ENCODE measurements at places on chromosomes 7 and 10. TPM values are rescaled to one million over a fixed set of nuclear protein-coding genes. Genes with fewer than 3 reads are reported as not detected.
A peak's percentile ranks its signal among the peaks of the same experiment; 100 is the strongest.

DNA sequence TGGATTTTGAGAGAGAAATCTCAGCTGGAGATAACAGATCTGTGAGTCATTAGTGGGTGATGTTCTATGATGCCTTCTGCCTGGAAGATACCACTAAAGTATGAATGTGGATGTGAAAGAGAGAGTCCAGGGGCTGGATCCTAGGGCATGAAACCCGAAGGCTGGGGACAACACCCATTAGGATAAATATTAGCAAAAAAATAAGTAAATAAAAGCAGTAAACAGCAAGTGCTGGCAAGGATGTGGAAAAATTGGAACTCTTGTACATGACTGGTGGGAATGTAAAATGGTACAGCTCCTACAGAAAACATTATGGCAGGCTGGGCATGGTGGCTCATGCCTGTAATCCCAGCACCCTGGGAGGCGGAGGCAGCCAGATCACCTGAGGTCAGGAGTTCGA, 16.6 kb upstream of the MGMT start:
- DNase-seq = no peak

GRCh38 chr10:110398419-110399105, 93.8 kb upstream of the SMNDC1 start:
- peak; percentile 90 for DNase-seq

DNA sequence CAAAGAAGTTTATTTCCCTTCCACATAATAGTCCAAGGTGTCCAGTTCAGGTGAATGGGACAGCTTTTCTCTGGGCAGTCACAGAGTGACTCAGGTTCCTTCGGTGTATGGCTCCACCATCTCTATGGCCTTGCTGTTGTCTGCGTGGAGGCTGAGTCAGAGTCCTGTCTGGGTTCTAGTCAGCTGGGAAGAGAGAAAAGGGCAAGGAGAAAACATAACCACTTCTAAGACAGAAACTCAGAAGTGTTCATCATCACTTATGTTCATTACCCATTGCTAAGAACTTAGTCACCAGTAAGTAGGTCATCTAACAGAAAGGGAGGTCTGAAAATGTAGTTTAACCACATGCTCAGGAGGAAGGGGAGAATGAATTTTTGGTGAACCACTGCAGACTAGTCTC, 32.4 kb upstream of the CCDC7 start:
- peak; percentile 73 for DNase-seq

LRRC18 gene
- 0.66 TPM for total RNA-seq

DNA sequence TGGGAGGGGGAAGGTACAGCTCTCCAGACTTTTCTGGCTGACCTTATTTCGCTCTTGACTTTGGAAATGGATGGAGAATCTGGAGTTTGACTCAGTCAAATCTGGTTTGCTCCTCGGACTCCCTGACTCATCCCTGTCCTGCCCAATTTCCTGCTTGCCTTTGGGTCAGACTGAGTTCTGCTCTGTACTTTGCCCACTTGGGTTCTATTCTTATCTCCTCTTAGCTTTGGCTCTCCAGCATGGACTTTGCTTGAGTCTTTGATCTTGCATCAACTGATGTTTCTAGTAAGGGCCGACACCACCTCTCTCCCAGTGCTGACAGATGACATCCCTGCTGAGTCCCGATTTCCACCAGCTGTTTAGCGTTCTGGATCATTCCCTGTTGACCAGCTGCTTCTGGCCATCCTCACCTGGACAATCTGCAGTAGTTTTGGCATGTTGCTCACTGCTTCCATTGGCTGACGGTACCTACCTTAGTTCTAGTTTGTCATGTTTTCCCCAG, 335.3 kb downstream of the SUGCT start:
- DNase-seq = peak; percentile 16

GPR146 gene
- total RNA-seq = 3.3 TPM

DNA sequence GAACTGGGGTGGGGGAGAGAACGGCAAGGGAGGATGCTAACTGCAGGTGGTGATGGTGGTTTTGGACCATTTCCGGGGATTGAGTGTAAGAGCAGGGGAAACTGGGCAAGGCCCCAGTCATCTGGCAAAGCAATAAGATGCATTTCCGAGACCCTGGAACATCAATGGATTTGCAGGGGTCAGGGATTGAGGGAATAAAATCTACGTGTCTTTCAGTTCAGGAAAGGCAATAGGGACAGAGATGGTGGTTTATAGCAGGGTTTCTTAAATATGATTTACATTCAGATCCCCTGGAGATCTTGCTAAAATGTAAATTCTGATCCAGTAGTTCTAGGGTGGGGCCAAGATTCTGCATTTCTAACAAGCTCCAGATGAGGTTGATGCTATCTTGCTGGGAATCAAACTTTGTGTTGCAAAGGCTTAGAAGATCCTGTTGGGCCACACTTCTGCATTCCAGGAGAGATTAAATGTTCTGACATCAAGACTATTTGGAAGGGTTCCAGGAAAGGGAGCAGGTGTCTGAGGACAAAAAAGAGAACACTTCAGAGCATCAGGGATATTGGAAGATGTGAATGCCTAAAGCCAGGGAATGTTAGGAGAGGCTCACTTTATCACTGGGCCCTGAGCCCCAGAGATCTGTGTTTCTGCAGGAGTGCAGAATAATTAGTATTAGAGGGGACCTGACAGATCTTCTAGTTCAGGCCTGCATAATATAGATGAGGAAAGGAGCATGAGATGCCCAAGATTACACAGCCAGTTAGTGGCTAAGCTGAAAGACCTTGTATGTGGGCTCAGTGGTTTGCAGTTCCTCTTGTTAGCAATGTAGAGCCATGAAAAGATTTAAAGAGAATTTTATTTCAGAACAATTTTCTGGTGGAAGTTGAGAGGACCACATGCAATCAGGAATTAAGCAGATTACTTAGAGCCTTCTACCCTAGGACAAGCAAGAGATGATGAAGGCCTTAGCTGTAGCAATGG, 32.4 kb downstream of the BLNK start:
- DNase-seq = no peak

SKIDA1 gene
- total RNA-seq = 0.51 TPM

DNA sequence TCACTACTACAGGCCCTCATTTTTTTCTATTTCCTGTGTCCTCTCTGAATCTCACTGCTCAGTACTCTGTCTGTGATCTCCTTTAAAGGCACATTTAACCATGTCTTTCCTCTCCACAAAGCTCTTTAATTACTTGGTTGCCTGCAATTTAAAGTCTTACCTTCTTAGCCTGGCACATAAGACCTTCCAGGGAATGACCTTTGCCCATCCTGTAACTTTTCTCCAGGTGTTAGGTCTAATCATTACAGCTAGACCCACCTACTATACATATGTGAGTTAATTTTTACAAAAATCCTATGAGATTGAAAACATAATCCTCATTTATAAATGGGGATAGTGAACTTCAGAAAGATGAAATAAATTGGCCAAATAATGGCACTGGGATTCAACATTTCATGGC, 244.1 kb upstream of the RHOBTB1 start:
- no peak for DNase-seq

DNA sequence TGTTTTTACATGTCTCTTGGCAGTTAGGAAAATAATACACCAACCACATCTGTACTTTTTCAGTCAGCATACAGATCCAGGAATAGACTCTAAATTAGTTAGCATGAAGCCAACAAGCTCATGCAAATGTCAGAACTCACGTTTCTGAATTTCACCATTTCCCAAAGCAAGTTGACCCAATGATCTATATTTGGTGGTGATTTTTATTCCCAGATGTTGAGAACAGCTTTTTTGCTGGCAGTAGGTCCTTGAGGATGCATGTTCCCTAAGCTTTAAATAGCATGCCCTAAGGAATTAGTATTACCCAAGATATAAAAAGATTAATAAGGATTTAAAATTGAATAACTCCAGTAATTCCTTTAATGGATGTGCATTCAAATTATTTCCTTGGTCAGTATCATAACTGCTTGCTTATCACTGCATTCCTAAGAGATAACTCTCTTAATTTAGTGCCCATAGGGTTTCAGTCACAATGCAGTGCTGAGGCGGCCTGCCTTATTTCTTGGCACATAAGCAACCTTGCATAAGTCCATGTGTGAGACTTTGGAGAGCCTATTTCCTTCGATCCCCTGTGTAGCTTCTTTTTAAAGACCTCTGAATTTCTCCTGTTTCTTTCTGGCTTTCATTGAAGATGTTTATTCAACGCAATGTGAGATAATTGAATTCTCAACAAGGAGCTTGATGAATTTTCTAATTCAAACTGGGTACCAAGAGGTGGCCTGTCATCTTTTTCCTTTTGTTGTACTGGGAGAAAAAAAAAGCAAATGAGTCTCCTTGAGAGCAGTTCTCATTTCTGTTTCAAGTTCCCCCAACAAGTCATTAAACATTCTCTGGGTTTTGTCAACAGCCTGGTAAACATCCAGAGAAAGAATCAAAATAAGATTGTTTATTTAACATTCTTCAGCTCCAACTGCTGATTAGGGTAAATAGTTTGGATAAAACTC, 135.3 kb upstream of the MEOX2 start:
- DNase-seq = no peak

- DNase-seq = no peak
These were observed 51.4 kb upstream of the EZH2 start for GRCh38 chr7:148935451-148935850.

DNA sequence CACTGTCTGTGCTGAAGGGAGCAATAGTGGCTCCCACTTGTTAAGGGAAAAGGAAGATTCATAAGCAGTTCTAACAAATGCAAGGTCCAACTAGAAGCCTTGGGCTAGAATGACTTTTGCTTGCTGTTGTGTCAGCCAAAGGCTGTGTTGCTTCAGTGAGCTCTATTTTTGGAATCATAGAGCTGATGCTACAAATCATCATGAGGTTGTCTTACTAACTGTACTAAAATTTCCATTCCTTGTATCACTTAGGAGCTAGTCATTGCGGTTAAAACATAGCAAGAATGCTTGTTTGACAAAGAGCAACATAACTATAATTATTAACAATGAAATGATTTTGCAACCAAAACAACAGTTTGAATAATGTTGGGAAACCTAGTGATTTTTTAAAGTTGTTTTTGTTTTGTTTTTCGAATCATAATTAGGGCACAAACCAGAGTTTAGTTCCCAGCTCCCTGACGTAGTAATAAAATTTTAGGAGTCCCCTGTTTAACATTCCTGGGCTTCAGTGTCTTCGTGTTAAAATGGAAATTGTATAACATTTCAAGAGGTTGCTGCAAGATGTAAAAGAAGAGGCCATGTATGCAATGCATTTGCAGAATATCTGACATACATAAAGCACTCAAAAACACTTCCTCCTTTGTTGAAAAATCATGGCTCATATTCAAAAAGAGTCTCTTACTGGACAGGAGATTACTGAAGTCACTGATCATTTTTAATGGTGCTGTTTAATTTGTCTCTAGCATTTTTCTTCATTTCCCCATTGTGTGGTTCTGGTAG, 183.4 kb downstream of the MACC1 start:
- peak; percentile 70 for DNase-seq

DNA sequence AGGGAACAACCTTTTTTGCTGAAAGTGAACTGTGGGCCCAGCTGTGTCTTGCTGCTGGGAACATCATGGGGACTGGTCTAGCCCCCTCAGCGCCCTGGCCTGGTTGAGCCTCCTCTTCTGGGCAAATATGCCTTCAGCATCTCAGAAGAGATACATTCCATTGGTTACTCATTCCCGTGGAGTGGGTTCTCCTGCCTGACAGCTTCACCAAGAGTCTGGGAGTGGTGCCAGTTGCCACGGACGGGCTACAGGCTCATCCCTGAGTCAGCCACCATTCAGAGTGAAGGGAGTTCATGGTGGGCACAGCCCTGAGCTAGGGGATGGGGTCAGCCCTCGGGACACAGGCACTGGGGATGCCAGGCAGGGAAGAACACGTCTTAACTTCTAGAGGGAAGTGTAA, 81.9 kb downstream of the RAMP3 start:
- DNase-seq = peak; percentile 23

FAM241B gene
- total RNA-seq = 0.26 TPM

- no peak for DNase-seq
These were observed 197.6 kb downstream of the RELN start for GRCh38 chr7:103791894-103792293.

GRCh38 chr10:130353928-130354572, 217.9 kb downstream of the GLRX3 start:
- DNase-seq = no peak

IGF2BP3 gene
- total RNA-seq = 4.3 TPM

EMX2 gene
- not detected for total RNA-seq

CDK14 gene
- total RNA-seq = 41.1 TPM

- DNase-seq = peak; percentile 51
These were observed 248.7 kb downstream of the FZD1 start for GRCh38 chr7:91512958-91513357.

DNA sequence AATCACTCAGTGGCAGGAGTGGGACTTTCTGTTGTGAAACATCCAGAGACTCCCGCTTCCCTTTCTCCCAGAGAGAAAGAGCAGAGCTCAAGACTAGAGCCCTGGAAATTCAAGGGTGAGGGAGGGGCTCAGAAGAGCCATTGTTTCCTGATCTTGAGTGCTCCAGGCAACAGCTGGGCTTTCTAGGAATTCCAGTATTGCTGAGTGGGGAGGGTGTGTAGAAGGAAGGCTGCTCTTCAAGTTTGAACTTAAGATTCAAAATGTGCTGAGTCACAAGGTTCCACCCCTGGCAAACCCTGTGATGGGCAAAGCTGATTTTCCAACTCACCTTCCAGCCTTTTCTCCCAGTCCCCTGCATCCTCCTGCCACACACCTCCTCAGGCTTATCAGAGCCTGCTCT, 42.3 kb upstream of the MSRB2 start:
- peak; percentile 9 for DNase-seq

ATG9B gene
- total RNA-seq = under 0.01 TPM

- no peak for DNase-seq
These were observed 1.4 kb upstream of the SH3PXD2A start for GRCh38 chr10:103856797-103857170.

- peak; percentile 12 for DNase-seq
These were observed 404.7 kb downstream of the NEBL start for GRCh38 chr10:20492447-20492846.

DNA sequence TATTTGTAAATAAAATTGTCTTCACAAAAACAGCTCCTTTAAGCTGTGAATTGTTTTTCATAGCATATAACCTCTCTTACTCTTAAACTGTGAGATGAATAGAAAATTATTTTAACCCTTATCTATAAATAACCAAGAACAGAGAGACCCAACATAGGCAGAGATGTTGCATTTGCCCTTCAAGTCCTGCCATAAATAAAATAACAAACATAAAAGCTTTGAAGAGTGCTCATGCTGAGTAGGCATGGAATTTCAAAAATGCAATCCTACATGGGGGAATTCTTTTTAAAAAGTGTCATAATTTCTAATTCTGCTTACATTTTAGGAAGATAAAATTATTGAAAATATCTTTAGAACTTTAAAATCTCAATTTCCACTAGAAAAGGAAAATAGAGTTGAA, 124.1 kb upstream of the FERD3L start:
- no peak for DNase-seq

CDNF gene
- 1.5 TPM for total RNA-seq

DNA sequence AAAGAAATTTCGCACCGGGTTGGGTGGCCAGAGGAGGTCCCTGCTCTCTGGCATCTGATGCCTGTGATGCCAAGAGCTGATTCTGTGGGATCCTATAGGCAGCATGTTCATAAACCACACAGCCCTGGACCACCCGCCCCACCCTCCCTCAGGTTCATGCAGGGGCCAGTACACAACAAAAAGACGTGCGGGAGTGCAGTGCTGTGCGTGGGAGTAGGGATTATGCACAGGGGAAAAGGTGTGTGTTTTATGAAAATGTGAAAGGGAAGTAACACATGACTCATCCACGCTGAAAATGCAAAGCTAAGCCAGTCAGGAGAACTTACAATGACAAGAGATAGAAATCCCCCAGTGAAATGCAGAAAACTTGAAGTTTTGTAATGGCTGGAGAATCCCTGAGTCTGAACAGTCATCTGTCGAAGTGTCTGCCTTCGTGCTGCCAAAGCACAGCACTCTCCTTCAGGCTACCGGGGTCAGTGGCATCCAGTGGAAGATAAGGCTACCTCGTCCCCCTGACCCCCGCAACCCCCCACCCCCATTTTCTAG, 1.1 kb downstream of the KIAA1217 start:
- DNase-seq = peak; percentile 85

IL2RA gene
- not detected for total RNA-seq

PTPRZ1 gene
- total RNA-seq = not detected
